GOT3 (cell line): ENCODE measurements at places on chromosomes 6 and 20.

GRCh38 chr6:44001318-44002066 is 125.8 kb downstream of the MRPL14 start:
- DNase-seq, result no peak

- DNase-seq, result no peak
These were observed 262.2 kb upstream of the TAB2 start for GRCh38 chr6:149055195-149055899.

- DNase-seq, result no peak
These were observed 744 bp upstream of the FOXO3 start for GRCh38 chr6:108559884-108560462.

- no peak for DNase-seq
These were observed 12.2 kb downstream of the SNAP91 start for GRCh38 chr6:83696674-83697073.

- DNase-seq, result no peak
These were observed 15.7 kb upstream of the PARD6B start for GRCh38 chr20:50715694-50716093.

DNA sequence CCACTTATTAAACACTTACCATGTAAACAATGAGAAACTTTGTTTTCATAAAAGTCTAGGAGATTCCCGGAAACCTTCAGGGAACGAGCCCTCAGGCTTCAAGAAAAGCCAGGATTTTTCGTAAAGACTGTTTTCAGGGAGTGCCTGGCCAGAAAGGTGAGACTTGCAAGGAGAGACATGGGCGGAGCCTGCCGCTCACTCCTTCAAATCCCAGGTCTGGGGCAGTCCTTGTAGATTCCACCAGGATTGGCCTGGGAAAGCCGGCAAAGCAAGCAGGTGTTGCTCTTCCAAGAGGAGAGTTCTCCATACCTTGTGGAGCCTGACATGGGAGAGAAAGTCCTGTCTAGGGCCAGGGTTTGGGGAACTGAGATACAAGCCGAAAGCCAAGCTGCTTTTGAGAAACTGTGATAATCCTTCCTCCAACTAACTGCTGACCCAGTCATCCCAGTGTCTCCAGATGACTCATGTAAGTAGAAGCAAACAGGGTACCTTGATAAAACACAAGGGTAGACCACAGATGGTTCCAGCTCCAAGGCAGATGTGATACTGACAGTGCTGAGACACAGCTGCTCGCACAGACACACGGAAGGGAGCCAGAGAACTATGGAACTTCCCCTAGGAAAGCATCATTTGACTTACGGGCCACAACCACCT is 69.4 kb upstream of the NAA20 start:
- no peak for DNase-seq

GRCh38 chr6:5084360-5084780 is 771 bp upstream of the PPP1R3G start:
- DNase-seq, result no peak

GRCh38 chr6:83853178-83854000 is at the start of gene RIPPLY2:
Gene RIPPLY2, plus strand, starts transcription at chr6:83853360. Its CDS starts 57 bp downstream, at chr6:83853417.
- DNase-seq, result peak; percentile 29

DNA sequence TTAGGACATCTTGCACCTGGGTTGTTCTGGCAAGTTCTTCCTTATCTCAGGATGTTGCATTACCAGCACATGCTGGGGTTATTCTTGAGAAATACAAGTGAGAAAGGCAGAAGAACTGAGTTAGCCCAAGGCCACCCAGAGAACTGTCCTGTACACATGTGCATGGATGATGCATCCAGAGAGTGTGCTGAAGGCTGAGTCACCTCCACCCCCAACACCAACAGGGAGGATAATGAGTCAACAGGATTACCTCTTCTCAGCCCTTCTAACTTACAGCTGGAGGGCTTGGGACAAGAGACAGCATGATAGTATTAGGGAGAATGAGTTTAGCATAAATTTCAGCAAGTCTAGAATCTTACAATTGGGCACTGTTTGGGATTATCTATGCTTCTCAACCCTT is 8.5 kb downstream of the SCGN start:
- DNase-seq, result peak; percentile 6

DNA sequence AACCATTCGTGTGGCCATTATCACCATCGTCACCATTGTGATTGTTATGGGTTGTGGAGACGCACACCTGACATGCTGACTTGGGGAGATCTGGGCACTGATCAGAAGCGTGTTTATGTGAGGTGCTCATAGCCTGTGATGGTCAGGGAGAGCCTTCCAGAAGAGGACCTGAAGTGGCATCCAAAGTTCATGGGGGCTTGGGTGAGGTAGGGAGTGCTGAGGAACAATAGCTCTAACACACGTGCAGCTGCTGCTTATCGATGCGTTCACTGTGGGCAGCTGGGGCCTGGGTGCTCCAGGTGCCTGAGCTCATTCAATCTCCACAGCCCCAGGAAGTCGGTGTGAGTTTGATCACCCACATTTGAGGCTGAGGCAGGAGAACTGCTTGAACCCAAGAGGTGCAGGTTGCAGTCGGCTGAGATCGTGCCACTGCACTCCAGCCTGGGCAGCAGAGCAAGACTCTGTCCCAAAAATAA is 227.3 kb downstream of the PREX1 start:
- DNase-seq, result no peak

DNA sequence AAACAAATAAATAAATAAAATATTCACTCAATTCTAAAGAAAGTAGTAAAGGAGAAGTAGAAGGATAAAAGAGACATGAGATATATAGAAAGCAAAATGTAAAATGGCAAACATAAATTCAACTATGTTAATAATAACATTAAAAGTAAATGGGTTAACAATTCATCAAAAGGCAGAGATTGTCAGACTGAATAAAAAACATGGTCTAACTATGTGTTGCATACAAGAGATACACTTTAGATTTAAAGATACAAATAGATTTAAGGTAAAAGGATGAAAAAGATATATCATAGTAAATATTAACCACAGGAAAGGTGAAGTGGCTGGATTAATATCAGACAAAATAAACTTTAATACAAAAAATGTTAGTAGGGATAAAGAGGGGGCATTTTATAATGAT is 35.8 kb upstream of the PDE10A start:
- no peak for DNase-seq

- no peak for DNase-seq
These were observed 25.6 kb downstream of the HLA-G start for GRCh38 chr6:29853245-29853644.

DNA sequence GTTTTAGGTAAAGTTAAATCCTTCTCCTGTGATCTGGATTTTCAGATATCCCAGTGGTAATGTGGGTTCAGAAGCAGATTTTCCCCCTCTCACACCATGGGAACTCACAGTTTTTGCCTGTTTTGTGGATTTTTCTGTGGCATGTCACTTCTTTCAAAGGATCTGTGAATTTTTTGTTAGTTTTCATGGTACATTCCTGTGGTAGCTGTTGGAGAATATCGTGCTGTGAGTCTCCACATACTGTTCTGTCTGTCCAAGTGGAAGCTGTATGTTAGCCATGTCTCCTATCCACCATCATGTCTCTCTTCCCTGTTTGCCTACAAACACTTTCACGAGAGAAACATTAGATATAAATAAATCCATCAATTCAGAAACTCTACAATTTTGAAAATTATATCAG is 378.7 kb upstream of the ADGRB3 start:
- DNase-seq, result no peak

DNA sequence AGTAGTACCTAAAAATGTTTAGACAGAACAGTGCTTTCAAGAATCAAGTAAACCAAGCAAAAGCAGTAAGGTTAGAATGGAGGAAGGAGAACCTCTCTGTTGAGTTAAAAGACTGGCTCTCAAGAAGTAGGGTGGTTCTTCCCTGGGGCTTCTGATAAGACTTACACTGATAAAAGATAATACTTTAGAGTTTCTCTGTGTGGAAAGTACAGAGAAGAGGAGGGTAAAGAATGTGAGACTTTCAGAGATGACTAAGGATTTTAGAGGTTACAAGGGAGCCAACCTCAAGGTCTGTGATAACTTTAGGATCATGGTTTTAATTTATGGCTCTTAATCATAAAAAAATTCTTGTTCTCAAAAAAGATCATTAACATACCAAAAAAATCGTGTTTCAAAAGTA is 30.9 kb upstream of the ALDH8A1 start:
- DNase-seq, result no peak

- no peak for DNase-seq
These were observed 32.4 kb downstream of the WRNIP1 start for GRCh38 chr6:2797564-2798031.

DNA sequence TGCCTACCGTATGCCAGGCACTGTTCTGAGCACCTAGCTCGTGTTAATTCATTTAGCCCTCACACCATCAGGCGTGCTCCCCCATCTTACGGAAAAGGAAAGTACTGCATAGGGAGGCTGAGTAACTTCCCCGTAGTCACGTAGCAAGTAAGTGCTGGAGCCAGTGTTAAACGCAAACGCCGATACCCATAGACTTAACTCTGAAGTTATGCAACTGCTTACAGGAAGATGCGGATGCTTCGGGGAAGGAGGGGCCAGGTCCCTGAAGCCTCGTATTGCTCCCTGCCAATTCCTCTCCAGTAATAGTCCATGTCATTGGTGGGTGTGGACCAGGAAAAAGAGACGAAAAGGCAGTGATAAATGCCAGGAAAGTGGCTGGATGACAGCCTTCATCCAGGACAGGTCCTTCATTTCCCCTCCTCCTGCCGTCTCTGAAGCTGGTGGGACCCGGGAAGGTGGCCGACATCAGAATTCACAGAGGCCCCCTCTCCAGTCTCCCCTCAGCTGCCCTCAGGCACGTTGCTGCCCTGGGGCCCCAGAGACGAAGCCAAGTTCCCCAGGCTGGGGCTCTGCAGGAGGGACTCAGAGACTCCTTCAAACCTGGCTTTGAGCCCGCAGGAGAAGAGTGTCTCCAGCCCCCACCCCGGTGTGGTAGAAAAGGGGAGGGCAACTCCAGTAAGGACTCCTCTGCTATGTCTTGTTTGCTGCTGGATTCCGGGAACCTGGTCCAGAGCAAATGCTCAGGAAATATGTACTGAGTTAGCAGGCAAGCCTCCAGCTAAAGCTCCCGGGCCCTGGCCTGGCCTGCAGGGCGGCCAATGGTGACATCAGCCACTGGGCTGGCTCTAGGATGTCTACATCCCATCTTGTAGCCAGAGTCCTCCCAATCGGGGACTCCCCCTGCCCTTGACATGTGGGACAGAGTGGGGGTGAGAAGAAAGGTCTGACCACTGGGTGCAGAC is 37.8 kb downstream of the RAB44 start:
- DNase-seq, result peak; percentile 62

- DNase-seq, result no peak
These were observed 118.7 kb downstream of the CEBPB start for GRCh38 chr20:50309280-50309763.

- no peak for DNase-seq
These were observed 63.5 kb downstream of the TRMT6 start for GRCh38 chr20:5886788-5887187.

DNA sequence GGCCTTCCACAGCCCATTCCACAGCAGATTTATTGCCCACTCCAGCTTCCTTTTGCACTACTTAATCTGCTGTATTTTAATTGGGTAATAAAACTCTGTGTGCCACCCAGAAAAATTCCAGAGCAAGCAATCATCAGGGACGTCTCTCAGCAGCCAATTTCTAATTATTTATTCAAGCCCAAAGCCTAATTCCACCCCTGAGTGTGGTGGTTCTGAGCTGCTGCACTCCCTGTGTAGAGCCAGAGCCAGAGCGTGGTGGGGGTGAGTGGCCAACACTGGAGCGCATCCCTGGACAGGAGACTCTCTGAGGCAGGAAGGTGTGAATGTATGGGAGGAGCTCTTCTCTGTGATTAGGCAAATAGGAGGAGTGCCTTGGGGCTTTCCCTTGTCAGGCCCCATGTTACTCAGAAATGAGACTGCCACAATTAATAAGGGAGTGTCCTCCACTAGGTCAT is 66.1 kb downstream of the CD24 start:
- DNase-seq, result no peak

GRCh38 chr6:11009353-11009752 is 34.8 kb downstream of the ELOVL2 start:
- no peak for DNase-seq

DNA sequence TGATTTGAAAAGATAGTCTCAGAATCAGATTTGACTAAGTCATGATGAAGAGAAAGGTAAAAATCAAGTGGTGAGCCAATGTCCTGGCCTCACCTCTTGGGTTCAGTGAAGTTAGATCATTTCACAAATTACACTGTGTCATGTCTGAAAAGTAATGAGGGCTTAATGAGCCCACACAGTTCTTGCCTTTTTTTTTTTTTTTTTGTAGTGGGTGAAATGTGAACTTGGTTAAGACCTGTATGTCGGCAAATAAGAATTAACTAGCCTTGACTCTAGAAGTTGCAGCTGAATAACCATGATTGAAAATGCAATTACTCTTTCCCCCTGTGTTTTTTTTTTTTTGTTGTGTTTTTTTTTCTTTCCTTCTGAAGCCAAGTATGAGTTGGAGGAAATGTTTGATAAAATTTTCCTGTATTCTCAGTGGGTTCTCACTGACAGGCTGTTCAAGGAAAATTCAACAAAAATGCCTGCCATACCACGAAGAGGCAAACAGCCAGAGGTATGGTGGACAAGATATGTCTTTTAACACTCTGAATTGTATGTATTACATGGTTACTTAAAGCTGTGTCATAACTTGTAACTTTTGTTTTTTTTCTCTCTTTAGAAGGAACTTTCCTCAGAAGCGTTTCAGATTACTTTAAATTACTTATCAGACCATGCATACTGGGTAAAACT is 135.2 kb upstream of the MLIP start:
- no peak for DNase-seq

DNA sequence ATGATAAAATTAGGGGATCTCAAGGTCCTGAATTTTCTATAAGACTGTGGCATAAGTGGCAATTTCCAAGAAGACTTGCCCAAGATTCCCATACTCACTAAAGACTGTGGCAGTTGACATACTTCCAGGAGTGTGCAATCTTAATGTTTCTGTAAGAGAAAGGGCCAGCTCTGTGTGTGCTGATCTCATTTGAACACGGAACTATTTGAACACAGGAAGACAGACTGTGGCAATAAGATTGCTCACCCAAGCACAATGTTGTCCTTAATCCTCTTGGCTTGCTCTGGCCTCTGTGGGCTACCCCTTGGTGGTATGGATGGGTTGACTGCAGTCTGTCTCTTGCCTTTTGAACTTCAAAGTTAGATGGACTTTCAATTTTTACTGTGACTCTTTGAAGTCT is 151.4 kb downstream of the PHF3 start:
- DNase-seq, result no peak

DNA sequence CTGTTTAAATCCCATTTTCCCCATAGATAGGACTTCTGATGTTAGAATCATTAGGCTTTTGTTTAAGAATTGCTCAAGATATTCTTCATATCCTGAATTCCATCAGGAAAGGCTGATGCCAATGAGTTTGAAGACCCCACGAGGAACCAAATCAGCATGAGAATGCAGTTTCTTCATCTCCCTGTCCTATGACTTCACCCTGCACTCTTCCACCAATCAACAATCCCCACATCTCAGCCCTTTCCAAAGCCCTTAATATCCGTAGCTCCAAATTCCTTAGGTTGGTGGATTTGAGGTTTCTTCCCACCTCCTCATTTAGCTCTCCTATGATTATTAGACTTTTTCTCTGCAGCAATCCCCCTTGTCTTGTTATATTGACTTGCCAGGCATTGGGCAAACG is 88.3 kb upstream of the PRND start:
- DNase-seq, result no peak

GRCh38 chr6:127854009-127854408 is 46.8 kb downstream of the THEMIS start:
- no peak for DNase-seq

GRCh38 chr6:5123296-5124143 is 38.4 kb downstream of the PPP1R3G start:
- DNase-seq, result no peak
